H54 (cell line): ENCODE measurements at places on chromosomes 2 and 18.

GRCh38 chr2:216920937-216921456, 61.1 kb upstream of the TNP1 start:
- DNase-seq, result no peak

DNA sequence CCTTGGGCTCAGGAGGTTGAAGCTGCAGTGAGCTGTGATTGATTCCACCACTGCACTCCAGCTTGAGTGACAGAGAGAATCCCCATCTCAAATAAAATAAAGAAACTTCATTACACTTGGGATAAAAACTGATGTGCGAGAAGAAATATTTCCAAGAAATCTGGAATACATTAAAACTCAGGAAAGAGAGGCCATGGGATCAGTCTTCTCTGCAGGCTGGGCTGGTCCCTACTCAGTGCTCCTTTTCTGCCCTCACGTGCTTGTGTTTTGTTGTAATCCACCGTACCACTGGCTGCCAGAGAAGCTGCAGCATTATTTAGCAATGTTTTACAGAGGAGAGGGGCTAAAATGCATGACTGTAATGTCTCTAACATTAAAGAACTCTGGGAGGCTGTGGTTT, 282.0 kb downstream of the SLC8A1 start:
- DNase-seq, result no peak

- no peak for DNase-seq
Measured at GRCh38 chr2:146239392-146240135, 1605.3 kb upstream of the ACVR2A start.

GRCh38 chr18:13562494-13563029, 163.8 kb downstream of the FAM210A start:
- DNase-seq, result no peak

DNA sequence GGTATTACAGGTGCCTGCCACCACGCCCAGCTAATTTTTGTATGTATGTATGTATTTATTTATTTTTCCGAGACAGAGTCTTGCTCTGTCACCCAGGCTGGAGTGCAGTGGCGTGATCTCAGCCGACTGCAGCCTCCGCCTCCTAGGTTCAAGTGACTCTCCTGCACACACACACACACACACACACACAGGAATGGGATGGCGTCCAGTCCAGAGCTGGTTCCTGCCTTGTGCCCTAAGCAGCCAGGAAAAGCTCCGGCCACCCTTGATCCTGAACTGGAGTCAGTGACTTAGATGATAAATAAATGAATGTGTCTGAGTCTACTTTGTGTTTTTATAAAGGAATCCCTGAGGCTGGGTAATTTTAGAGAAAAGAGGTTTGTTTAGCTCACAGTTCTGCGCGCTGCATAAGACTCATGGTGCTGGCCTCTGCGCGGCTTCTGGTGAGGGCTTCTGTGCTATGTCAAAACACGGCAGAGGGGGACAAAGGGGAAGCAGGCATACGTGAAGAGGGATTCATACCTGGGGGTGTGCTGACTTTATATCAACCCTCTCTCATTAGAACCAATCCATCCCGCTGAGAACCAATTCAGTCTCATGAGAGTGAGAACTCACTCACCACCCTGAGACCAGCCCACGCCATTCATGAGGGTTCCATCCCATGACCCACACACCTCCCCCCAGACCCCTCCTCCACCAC, 59.7 kb upstream of the PHLPP1 start:
- DNase-seq, result no peak

DNA sequence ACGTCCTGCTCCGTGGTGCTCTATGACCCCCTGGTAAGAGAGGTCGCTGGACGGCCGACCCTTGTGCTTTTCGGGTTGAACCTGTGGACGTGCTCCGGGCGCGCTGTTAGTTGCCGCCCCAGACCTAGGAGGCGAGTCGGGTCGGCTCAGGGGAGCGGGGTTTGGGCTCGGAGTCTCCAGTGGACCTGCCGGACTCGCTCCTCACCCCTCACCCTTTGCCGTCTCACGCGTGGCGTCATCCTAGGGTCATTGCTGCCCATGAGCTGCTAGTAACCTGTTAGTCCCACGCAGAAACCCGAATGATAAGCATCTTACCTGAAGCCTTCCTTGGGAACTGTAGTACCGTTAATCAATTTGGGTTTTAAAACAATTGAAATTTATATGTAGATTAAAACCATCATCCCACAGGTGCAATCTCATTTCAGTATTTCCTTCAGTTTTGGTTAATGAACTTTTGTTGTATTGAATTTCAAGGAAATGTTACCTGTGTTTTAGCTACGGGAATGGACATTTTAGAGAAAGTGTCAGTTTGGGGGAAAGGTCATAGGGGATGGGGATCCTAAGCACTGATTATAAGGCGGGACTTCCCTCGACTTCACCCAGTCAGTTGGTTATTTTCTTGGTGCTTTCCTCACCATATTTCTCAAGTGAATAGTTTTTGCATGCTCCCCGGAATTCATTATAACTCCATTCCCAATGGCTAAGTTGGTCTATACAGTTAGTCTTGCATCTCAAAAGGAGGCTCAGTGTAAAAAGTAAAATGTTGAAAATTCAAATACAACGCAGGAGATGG, 536 bp downstream of the ELP2 start:
- no peak for DNase-seq

- no peak for DNase-seq
Measured at GRCh38 chr18:9870431-9871008, 15.3 kb upstream of the TXNDC2 start.

DNA sequence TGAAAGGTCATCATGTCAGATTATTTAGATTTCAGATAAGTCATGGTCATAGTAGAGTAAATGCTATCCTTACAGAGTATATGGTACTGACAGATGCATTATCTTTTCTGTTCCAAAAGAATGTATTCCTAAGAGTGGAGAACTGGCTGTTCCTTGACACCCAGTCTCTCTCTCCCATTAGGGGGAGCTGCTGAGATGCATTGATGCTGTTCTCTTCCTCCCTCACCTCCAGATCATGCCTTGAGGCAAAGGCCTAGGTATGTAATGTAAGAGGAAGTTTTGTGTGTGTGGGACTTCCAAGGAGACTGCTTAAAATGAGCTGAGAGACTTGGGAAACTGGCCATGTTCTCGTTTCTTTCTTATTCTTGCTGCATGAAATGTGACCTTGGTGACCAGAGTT, 979.5 kb upstream of the CELF4 start:
- no peak for DNase-seq

- DNase-seq, result no peak
Measured at GRCh38 chr2:216370961-216371712, 1.1 kb downstream of the MARCHF4 start.

DNA sequence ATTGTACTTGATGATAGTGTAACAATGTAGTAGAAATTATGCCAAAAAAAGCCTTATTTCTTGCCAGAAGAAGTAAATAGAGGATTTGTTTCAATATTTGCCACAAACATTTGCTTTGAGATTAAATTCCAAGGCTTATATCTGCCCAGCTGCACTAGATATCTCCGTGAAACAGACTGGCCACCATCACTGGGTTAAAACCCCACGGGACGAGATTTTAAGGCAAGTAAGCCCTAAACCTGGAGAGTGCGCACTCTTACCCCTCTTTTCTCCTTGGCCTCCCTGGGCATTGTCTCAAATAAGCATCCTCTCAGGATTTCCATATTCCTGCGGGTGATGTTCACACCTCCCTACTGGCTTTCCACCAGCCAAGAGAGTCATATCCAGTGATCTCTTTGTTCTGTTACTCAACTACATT, 334.4 kb downstream of the AGPS start:
- DNase-seq, result no peak

DNA sequence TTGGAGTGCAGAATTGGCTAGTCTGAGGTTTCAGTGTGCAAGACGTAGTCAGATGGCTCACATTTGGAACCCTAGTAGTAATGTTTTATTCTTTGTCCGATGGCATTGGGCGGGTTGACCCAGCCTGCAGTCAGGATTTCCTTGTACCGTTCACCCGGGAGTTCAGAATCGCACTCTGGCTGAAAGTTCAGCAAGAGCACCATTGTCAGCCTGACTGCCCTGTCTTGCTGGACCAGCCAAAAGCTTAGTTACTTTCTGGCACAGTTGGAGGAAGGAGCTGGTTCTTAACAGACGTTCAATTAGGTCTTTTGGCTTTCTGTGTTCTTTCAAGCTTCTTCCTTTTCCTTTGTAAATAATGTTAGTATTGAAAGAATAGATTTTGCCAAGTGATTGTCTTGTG, 18.6 kb downstream of the RMC1 start:
- DNase-seq, result no peak

DNA sequence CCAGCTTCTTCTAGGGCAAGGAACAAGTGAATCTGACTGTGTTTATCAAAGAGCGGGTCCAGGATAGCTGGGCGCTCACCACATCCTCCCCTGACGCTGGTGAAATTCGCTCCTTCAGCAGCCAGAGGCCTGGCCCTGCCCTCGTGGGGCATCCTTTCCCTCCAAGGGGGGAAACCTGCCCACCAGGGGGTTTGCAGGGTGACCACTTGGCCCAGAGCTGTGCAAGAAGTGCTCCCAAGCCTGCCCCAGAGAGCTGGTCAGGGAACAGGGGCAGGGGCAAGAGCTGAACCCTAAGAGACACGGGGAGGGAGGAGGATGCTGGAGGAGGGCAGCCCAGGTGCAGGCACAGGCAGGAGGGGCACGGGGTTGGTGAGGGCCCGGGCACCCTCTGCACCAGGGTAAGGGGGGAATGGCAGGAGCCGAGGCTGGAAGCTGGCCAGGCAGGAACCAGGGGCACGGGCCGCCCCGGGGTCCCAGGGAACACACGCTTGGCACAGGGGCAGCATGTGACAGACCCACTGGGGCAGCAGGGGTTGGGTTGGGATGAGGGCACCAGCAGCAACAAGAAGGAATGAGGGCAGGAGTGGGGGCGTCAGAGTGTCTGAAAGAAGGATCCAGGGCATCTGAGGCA, 2.8 kb upstream of the GPR55 start:
- DNase-seq, result no peak

DNA sequence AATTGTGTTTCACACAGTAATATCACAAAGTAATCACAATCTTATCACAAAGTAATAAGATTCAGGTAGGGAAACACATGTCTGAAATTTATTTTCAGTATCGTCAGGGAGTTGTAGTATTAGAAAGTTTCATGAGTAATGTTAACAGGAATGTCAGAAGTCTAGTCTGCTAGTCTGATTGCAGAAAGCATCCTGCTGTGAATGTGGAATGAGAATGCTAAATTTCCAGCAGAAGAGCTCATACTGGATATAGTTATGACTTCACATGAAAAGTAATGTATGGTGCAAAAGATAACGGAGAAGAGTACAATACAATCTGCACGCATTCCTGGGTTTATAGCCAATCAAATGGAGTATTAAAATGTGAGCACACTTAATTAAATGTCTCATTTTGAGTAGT, 494.7 kb upstream of the SETBP1 start:
- DNase-seq, result no peak

GRCh38 chr18:5983488-5983887, 88.2 kb upstream of the TMEM200C start:
- no peak for DNase-seq

GRCh38 chr2:45909677-45910191, 258.3 kb downstream of the PRKCE start:
- DNase-seq, result no peak

- no peak for DNase-seq
Measured at GRCh38 chr2:25290811-25291495, 50.8 kb downstream of the DNMT3A start.

- no peak for DNase-seq
Measured at GRCh38 chr18:13481820-13482617, 244.3 kb downstream of the FAM210A start.

DNA sequence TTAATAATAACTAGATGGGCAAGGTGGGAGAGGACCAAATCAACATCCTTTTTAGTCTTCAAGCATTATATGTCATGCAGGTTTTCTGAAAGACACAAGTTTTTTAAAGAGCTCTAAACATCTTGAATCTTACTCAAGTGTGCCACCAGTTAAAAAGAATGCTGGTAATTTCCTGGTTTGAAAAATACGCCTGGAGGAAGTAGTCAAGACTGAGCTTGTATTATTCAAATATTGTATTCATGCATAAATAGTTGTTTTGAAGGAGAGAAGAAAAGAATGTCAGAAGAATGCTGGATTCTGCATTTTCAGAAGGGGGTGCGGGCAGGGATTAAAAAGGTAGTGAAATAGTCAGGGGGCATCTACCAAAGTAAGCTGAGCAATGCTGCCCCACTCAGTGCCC, 90.7 kb downstream of the WDPCP start:
- no peak for DNase-seq

- DNase-seq, result no peak
Measured at GRCh38 chr2:23788100-23788499, 138.8 kb downstream of the ATAD2B start.

DNA sequence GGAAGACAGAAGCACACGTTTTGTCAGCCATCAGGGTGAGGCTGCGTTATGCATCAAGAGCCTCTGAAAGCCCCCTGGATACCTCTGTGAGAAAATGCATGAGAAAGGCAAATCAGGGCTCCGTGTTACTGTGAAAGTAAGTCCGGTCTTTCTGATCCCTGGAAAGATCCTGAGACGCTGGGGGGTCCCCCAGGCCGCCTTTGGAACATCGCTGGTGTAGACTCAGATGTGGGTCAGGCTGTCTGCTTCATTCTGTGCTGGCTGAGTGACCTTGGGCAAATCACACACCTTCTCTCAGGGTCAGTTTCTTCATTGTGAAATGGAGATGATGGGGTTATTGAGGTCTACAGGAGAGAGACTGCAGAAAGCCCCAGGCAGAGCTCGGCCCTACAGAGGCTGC, 42.0 kb upstream of the HS6ST1 start:
- no peak for DNase-seq

- DNase-seq, result no peak
Measured at GRCh38 chr18:49364821-49365220, 95.6 kb downstream of the DYM start.

GRCh38 chr18:48942554-48943261, 8.1 kb downstream of the SMAD7 start:
- DNase-seq, result peak; percentile 78

- no peak for DNase-seq
Measured at GRCh38 chr2:13103778-13104493, 387.2 kb downstream of the TRIB2 start.

DNA sequence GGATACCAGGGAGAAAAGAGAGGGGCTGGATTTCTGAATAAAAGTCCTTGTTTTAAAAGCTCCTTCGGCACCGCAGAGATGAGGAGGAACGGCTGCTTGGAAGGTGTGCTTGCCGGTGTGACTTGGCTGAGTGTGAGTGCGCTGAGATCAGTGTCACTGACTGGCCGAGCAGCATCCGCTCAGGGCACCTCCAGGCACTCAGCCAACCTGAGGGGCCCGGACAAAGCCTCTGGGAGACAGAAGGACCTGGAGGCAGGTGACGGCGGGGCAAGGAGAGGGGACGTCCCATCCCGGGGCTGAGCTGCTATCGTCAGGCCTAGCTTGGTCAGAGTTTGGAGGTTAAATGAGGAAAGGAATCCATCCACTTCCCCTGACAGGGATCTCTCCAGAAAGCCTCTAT, 16.8 kb upstream of the ALLC start:
- no peak for DNase-seq

DNA sequence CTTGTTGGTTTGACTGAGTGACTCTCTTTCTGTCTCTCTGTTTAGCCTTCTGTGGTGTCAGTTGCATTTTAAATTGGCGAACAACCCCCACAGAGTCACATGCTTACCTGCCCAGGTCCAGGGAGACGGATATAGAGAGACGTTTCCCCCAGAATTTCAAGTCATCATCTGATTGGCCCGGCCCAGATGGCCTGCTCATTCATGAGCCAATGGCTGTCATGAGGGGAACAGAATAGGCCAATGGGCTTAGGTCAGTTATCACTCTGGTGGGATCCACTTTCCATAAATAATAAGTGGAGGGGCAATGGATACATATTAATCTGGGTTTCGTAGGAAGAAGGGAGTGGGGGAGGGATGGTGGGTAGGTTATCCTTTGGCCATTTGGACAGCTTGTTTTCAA, 150.0 kb upstream of the SPRED2 start:
- DNase-seq, result no peak

GRCh38 chr18:67354692-67355091, 161.8 kb downstream of the DSEL start:
- DNase-seq, result no peak

GRCh38 chr18:48003426-48004349, 73.2 kb upstream of the SMAD2 start:
- DNase-seq, result peak; percentile 50
